ENCODE measurements at places on chromosomes 5 and 9. TPM values are rescaled to one million over a fixed set of nuclear protein-coding genes. Genes with fewer than 3 reads are reported as not detected.

DNA sequence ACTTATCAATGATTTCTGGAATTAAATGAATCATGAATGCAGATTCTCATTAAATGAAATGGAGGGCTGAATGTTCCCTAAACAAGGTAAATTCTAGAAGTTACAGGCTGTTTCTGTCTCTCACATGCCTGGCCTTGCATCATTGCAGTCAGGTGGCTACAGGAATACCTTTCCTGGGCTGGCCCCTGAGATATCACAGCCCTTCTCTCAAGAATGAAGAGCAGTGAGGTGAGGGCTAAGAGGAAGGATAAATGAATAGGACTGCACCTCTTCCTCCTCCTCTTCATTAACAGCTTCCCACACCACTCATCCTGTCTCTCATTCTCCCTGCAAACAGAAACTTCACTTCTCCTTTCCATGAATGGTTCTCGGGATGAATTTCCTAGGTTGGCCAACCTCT is 22.5 kb downstream of the ARHGEF28 start:
- DNase-seq, result no peak

DNA sequence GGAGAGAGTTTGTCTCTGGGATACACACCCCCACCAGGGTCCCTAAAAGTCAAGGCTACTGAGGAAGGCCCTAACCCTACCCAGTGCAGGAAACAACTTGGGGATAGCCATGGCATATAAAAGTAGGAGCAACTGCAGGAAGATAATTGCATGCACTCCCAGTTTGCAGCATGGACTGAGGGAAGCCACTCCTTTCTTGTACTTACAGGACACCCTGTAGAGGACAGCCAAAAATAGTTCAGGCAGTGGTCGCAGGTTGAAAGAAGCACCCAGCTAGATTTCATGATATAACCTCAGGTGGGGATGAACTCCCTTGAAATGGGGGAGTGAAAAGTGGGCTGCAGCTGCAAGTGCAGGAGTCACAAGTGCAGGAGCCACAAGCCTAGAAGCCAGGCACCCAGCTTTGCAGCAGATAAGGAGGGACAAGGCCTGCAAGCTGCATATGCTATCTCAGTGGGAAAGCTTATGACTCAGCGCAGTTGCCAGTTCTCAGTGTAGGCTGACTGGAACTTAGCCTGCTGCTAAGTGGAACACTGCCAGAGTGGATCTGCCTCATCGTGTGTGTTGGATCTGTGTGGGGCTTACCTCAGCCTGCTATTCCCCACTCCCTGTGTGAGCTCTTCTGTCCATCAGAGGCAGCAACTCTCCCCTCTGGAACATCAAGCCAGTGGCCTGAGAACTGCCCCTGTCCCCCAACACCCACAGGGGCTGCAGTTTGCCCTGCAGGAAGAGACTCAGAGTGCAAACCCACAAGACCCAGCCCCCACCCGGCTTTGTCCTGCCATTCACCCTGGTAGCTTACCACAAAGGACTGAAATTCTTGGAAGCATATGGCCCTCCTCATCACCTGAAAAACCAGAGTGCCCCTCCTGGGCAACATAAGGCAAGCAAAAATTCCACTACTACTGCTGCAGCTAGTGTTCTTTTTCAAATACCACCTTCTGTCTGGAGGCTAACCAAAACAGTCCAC is 42.7 kb downstream of the CYLC2 start:
- DNase-seq, result no peak

DNA sequence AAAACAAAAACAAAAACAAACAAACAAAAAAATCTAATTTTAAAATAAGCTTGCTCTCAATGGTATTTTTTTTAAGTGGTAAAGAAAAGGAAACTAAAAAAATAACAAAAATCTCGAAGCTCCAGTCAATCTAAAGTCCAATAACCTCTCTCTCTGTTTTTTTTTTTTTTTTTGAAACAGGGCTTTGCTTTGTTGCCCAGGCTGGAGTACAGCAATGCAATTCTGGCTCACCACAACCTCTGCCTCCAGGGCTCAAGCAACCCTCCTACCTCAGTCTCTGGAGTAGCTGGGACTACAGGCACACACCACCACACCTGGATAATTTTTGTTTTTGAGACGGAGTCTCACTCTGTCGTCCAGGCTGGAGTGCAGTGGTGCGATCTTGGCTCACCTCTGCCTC is 25.9 kb upstream of the GLDC start:
- DNase-seq, result no peak

- no peak for DNase-seq
Observed at GRCh38 chr9:4905135-4905490, 80.0 kb upstream of the JAK2 start.

GRCh38 chr5:75710637-75711036 is 6.6 kb downstream of the POC5 start:
- DNase-seq, result no peak

DNA sequence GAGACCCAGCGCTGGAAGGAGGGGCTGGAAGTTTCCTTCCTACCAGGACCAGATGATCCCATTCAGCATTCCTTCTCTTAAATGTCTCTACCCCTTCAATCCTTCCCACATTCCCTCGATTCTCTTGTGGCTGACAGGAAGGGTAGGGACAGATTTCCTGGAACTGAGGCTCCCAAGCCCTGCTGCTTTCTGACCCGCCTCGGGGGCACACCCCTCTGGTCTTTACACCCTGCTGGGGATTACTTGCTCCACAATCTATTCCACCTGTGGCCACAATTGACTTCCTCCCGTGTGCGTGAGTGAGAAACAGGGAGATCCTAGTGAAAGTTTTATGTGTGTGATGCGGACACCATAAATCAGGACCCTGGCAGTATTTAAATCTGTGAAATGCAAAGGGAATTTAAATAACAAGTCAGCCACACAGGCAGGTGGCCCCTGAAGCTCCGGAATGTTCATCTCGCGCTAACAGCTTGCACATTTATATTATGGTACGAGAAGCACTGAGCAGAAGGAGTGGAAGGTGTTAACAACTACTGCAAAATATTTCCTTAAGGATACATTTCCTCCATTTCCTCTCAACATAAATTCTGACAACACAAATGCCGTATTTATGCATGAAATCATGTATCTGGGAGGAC is 237.5 kb downstream of the SLIT3 start:
- no peak for DNase-seq

SHC3 gene
- 0.36 TPM for total RNA-seq

- DNase-seq, result no peak
Observed at GRCh38 chr5:1202026-1202797, 817 bp downstream of the SLC6A19 start.

ENTPD2 gene
- not detected for total RNA-seq

DNA sequence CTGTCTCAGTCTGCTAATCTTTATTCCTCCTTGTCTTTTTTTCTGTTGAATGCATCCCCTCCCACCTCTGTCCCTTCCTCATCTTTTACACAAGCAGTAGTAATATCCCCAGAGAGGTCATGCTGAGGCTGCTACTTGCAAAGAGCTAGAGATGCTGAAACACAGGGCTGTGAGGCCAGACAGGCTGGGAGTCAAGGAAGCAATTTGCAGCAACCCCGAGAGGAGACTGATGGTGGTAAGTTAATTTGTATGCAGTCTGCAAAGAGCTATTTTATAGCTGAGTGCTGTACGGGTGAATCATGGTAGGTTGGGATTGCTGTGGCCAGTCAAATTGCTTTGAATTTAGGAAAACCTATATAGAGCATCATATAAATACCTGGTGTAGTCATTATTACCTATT is 90.2 kb upstream of the SLC24A2 start:
- no peak for DNase-seq

GRCh38 chr9:15641291-15641690 is 88.4 kb downstream of the CCDC171 start:
- no peak for DNase-seq

- no peak for DNase-seq
Observed at GRCh38 chr5:34041247-34041972, 1.6 kb downstream of the C1QTNF3 start.

GRCh38 chr9:107049803-107050184 is 186.8 kb downstream of the ZNF462 start:
- DNase-seq, result no peak

DNA sequence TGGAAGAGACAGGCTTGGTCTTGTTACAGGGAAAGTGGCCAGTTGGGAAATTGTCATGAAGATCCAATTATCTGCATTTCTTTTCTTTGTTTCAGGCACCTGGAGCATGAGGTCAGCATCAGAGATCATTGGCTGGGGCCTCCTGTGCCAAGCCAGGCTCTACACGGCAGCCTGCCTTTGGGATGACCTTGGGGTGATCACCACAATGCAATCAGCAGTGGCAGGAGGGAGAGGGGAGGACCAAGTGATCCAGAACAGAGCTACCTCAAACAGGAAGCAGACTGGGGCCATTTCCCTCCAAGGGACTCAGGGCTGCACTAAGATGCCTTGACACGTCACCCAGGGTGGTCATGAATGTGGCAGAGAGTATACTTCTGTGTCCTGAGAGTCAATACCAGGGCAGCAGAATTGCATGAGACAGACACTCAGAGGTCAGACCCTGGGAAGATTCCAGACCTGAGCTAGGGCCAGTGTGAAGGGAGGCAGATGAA is 8.9 kb downstream of the SMIM23 start:
- no peak for DNase-seq

- DNase-seq, result no peak
Observed at GRCh38 chr9:37923796-37924427, 20.0 kb upstream of the SLC25A51 start.

GRCh38 chr9:5813824-5814223 is 19.1 kb downstream of the ERMP1 start:
- no peak for DNase-seq

GRCh38 chr9:90249094-90249493 is 393.5 kb downstream of the DIRAS2 start:
- no peak for DNase-seq

GRCh38 chr5:142644640-142645361 is 41.1 kb downstream of the FGF1 start:
- DNase-seq, result peak; percentile 97

GRCh38 chr9:134557331-134557730 is 84.3 kb upstream of the COL5A1 start:
- peak; percentile 77 for DNase-seq

DNA sequence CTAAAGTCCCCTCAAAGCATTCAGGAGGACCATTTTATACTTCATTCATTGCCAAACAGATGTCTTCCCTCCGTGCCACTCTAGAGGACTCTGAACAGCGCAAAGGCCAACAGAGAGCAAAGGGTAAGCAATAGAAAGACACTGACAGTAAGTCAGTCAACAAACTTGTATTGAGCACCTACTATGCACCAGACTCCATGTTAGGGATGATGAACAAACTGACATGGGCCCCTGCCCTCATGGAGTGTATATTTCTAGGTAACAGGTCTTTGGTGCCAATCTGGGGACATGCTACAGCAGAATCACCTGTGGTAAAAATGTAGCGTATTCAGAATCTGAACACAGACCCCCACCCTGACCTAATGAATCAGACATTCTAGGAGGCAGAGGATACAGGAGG is 3.5 kb upstream of the ACO1 start:
- DNase-seq, result no peak

CTNND2 gene
- total RNA-seq, result not detected

DNA sequence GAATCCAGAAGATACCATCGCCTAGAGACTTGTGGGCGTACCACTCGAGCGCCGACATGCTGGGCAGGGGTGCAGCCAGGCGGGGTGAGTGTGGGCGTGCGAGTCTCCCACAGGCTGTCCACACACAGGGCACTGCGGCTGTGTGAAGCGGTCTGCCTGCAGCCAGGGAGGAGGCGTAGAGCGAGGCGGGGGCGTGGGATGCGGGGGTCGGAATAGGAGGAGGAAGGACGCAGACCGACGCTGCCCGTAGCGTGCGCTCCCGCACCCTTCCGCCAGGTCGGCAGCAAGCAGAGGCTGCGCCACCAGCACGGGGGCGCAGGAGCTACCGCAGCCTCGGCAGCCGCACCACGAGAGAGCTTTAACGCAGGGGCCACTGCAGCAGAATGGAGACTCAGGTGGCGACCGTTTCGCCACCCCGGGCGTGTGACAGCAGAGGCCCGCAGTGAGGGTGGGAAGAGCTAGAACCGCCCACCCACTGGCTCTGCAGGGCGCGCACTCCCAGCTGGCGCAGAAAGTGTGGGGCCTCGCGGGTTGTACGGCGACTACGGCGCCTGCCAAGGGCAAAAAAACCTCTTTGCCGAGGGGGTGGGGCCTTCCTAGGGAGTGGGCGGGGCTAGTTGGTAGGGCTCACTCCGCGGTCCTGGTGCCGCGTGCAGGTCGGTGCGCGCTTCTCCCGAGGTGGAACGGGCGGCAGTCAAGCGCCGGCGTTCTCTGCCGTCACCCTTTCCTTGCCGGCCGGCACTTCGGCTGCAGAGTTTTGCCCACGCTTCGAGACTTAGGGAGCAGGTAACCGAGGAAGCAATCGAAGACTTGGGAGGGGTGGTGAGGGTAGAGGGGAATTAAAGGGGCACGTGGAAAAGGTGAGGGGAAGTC is at the start of the genes MBLAC2 and POLR3G:
Gene MBLAC2 (minus strand): TSS at position 537 of the 873 bp plus-strand sequence. CDS start 479 bp downstream, at position 58.
Gene POLR3G (plus strand): TSS at position 630 of the 873 bp plus-strand sequence. CDS start 10,704 bp downstream, outside the sequence.
- DNase-seq, result peak; percentile 96

CTXN3 gene
- total RNA-seq, result not detected

- DNase-seq, result peak; percentile 86
Observed at GRCh38 chr5:132363431-132364112, 5.9 kb upstream of the SLC22A5 start.

DNA sequence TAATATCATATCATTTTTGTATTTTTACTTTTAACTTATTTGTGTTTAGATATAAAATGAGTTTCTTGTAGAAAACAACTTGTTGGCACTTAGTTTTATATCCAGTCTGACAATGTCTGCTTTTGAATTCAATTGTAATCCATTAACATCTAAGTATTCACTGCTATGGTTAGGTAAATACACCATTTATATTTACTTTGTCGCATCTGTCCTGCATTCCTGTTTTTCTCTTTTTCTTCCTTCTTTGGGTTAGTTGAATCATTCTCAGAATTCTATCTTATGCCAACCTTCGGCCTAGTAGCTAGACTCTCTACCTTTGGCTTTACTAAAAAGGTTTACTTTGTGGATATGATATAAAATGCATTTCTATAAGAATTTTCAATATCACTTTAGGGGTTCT is 107.6 kb downstream of the PLCXD3 start:
- DNase-seq, result no peak

DNA sequence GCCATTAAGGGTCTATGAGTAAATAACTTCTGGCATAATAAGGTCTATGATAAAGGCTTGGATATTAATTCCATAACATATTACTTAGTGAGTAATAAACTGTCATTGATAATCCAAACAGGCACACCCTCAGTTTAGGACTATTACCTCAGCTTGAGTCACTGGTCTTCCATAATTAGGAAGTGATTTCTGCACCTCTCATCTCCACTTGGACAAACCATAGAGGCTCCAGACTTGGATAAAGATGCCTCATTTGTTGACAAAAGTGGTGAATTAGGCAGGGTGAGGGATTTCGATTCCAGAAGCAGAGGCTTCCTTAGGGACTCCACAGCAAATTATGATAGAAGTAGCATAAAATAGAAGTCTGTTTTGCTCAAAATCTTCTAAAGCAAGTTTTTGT is 127.5 kb upstream of the MTAP start:
- DNase-seq, result no peak
